ENCODE measurements at places on chromosomes 2 and 18.

DNA sequence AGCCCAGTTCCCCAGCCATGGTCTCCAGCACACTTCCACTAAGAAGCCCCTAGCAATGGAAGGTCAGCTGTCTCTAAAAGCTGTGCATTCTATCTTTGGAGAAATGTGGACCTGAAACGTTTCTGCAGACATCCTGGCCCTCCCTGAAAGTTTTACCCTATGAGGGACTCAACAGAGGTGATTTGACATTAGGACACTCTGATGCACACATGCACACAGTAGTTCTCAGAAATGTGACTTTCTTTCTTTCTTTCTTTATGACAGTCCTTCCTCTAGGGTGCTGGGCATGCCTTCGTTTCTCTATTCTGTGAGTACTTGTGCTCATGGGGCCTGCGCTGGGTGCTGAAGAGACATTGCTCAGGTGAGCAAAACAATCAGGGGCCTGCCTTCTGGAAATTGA, 857.3 kb downstream of the RNF144A start:
- no peak for DNase-seq

- no peak for DNase-seq
These were observed 35.9 kb upstream of the SNED1 start for GRCh38 chr2:240962300-240963064.

GRCh38 chr18:23939366-23939765, 75.2 kb upstream of the TTC39C start:
- no peak for DNase-seq

DNA sequence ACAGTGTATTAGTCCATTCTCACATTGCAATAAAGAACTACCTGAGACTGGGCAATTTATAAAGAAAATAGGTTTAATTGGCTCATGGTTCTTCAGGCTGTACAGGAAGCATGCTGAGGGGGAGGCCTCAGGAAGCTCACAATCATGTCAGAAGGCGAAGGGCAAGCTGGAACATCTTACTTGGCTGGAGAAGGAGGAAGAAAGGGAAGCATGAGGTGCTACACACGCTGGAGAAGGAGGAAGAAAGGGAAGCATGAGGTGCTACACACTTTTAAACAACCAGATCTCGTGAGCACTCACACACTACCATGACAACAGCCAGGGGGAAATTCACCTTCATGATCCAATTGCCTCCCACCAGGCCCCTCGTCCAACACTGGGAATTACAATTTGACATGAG, 95.3 kb upstream of the FAM110C start:
- no peak for DNase-seq

- no peak for DNase-seq
These were observed 11.2 kb upstream of the SERPINB7 start for GRCh38 chr18:63763831-63764600.

- no peak for DNase-seq
These were observed 562.5 kb downstream of the PARD3B start for GRCh38 chr2:205107810-205108209.

DNA sequence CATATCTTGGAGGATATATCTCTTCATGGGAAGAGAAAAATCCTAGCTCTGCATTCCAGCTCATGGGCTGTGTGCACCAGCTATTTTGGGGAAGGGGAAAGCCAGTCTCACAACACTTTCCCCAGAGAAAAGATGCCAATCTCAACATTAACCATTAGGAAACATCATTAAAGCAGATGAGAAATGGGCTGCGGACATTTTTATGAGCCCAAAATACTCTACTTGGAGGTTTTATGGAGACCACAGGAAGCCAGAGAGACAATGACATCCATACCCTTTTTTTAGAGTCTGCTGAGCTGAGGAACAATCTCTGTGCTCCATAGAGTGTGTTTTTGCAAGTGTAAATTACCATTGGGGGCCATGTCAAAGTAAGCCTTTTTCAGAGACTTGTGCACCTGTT, 213.7 kb downstream of the TRIB2 start:
- DNase-seq = no peak

Measured in hematopoietic multipotent progenitor cell treated with erythropoietin and hydrocortisone succinate and interleukin-3 and kit ligand, for 17 days (in vitro differentiated cells).